Right cardiac atrium (tissue), 5 donors: ENCODE measurements at places on chromosomes 4 and X. TPM values are rescaled to one million over a fixed set of nuclear protein-coding genes. Genes with fewer than 3 reads are reported as not detected.

- no peak for DNase-seq
These were observed 42.1 kb upstream of the CENPU start for GRCh38 chr4:184775854-184776555.

The NR3C2 gene
- 19.8 TPM for total RNA-seq

DNA sequence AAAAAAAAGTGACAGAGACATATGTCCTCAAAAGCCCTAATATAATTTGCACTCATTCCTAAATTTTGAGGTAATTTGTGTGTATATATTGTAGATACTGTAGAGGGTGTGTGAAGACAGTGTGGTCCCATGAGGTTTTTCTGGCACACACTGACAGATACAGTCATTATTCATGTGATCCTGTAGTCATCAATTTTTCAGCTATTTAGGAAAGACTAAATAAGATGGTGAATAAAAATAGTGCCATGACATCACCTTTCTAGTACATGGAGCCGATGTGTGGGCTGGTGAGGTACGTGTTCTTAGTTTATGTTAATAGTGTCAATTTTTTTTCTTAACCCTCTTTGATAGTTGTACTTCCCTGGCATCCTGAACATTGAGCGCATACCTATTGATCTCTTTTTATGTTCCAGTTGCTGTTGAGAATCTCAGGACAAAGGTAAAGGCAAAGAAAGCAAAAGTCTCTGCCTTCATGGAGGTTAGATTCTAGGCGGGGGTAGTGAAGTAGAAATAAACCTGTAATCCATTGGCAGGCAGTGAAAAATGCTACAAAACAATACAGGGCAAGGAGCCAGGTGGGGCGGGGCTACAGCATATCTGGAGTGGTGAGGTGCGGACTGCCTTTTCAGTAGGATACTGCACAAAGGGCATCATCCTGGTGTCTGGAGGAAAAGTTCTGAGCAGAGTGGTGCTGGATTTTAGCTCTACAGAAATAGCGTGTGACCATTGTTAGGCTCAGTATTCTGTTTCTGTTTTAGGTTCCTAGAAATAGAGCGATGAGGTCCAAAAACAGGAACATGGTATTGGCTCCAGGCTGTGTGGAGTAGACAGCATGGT, 93.8 kb downstream of the ARHGAP10 start:
- peak; percentile 75 for DNase-seq

The SLIT2 gene
- total RNA-seq = 11.5 TPM

The PGAM4 gene
- not detected for total RNA-seq

The PDLIM5 gene
- 511 TPM for total RNA-seq

DNA sequence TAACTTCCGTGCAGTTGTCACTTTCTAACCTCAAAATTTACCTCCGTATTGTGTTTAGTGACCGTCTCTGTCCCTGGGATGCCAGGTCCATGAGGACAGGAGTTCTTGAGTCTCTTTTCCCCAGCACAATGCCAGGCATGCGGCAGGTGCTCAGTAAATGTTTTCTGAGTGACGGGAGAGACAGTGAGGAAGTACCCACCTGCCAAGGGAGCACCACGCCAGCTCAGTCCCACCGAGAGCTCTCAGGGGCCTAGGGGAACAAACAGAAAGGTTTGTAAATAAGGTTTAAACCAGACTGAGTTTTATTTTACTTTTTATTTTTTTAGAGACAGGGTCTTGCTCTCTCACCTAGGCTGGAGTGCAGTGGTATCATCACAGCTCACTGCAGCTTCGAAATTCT, 81.5 kb upstream of the NKX1-1 start:
- DNase-seq = no peak

DNA sequence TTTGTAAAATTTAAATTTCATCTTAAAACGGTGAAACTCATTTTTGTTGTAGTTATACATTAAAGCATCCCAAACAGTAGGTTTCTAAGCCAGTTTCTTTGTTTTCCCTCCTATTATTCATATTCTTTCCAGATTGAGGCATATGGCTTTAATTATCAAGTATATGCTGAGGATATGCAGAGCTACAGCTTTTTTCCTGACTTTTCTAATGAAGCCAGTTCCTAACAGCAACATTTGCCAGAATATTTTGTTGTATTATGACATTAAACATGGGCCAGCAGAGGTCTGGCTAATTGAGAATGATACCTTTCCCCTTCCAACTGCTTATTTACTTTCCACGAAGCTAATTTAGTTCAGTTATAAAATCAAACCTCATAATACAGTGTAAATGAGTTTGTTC, 75.3 kb downstream of the SLIT2 start:
- no peak for DNase-seq

DNA sequence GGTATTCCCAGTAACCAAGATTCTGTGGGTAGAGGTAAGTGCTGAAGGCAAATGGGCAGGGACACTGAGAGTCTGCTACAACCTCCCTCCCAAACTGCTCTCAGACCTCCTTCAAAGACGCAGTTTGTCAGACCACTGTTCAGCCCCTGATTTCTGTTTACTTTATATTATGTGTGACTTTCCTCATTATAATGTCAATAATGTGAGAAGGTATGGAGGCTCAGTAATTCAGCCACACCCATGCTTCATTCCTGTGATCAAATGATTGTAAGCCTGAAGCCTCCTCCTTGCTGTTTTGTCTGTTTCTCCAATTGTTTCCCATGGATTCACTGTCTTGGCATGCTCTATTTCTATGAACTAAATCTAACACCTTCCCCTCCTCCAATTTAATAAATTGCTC, 75.6 kb downstream of the SYTL5 start:
- no peak for DNase-seq

The DMRTC1B gene
- not detected for total RNA-seq

The ZNF185 gene
- 1.4 TPM for total RNA-seq

The ABCD1 gene
- total RNA-seq = 15.5 TPM

GRCh38 chr4:173917255-173917960, 366.1 kb downstream of the FBXO8 start:
- DNase-seq = no peak
